HT1080 (cell line): ENCODE measurements at places on chromosomes 4 and X.

- no peak for DNase-seq
Measured at GRCh38 chr4:84907145-84907544, 59.3 kb downstream of the WDFY3 start.

DNA sequence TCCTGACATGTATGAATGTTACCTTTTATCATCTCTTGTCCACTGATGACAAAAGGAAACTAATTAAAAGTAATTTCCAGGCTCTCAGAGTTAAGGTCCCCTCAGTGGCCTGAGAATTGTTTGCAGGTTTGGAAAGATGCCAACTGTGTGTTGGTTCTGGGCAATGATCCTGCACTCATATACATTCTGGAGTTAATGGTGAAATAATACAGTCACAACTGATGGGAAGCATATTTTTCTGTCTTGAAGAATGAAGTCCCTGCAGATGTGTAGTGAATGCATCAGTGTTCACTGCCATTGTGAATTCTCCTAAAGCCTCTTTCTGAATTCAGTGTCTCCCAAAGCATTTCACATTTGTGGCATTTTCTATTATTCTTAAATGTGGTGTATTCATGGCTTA lies 238.1 kb upstream of the PPP1R2C start:
- no peak for DNase-seq

- no peak for DNase-seq
Measured at GRCh38 chr4:7173841-7174449, 18.4 kb upstream of the SORCS2 start.

GRCh38 chr4:144647095-144647561 lies 1.2 kb downstream of the HHIP start:
- DNase-seq: peak; percentile 74

DNA sequence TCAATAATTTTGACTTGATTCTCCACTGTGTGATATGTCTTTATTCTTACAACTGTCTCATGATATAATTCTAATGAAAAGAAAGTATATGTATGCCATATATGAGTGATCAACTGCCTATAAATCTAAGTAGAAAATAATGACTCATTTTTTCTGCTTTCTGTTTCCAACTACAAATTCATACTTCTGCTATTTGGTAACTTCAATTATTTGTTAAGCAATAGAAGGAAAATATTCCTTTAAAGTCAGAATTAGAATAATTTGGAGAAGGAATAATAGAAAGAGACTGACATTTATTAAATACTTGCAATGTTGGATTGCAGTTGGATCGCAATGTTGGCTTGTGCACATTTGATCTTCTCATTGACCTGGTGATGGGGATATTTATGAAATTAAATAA lies 204.2 kb upstream of the PACRGL start:
- no peak for DNase-seq

- peak; percentile 43 for DNase-seq
Measured at GRCh38 chr4:27048429-27049238, 188.0 kb downstream of the STIM2 start.

DNA sequence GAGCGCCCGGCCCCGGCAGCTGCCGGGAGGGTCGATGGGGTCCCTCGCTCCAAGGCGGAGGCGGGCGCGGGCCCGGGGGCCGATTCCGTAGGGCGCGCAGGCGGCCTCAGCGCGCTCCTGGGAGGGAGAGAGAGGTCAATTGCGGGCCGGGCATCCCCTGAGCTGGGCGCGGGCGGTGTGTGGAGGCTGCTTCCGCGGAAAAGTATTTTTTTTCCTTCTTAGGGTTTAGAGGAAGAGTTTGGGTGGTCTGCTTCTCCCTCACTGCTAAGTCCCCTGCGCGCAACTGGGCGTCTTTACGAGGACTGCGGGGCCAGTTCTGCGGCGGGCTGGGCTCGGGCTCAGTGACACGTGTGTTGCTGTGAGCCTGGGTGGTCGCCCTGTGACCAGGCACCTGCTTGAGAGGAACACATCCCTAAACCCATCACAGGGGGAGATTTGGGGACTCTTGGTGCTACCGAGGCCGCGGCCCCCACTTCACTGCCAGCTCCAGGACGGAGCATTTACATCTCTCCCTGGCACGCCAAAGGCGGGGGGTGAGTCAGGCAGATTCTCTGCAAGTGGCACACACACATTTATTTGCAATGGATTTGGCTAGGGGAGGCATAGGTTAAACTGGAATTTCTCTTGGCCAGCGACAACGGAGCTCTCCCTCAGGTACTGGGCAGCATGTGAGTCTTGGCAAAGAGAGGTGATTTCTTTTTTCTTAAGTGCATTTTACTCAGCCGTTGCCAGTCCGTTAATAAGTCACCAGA lies 151.2 kb upstream of the SLC4A4 start:
- no peak for DNase-seq
